GM12892 (cell line): ENCODE measurements at places on chromosomes 3 and 15.

DNA sequence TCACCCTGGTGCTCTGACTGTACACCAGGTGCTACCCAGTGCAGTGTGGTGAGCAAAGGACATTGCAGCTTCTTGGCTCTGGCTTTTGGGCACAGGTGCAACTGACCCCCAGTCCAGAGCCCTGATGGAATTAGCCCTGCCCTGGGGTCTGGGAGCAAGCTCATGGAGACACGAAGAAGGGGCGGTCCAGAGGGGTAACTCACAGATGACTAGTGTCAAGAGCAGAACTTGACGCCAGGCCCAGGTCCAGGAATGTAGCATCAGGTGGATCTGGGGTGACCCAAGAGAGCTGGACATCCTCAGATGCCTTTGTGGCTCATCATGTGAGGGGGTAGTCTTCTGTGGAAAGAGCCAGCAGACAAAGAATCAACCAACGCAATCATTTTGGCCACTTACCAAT is 88.9 kb downstream of the ASB7 start:
- DNase-seq = no peak

GRCh38 chr15:85034276-85034675 is 52.6 kb downstream of the PDE8A start:
- no peak for DNase-seq

DNA sequence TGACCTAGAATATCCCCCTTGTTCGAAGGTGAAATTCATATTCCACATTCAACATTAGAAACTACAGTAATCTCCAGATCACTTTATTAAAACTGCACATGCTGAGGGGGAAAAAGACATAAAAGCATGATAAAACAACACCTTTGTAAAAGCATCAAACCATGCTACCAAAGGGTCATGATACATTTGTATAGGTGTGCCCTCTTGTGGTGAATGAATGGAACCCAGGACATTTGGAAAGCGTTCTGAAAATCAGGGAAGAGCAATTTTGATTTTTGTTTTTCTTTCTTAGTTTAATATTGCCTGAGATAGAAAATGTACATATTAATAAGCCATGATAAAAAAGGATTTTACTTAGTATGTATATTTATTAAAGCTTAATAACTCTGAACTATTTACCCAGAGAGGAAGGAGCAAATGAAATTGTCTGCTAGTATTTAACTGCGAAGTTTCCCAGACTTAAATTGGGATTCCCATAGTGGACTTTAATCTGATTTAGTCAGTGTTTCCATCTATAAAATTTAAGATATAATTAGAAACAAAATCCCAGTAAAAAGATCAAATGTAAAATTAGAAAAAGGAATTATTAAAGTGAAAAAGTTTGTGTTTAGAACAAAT is 105.8 kb upstream of the ARL6 start:
- no peak for DNase-seq

- no peak for DNase-seq
Observed at GRCh38 chr3:47244531-47245100, 38.0 kb downstream of the KIF9 start.

DNA sequence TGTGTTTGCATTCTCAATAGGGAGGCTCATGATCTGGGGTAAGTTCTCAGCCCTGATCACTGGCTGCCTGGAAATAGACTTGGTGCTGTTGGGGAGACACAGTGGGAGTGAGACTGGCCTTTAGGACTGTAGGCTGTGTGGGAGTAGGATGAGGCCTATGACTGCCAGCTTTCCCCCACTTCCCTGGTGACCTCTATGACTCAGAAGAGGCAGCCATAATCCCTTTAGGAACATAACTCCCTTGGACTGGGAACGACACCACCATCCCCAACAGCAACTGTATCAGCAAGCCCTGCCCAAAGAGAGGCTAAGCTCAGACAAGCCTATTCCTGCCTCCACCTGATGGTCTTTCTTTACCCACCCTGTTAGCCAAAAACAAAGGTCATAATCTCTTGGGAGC is 91.3 kb downstream of the SUCNR1 start:
- no peak for DNase-seq
